Skin of body (tissue), 3 donors: ENCODE measurements at places on chromosomes 2 and 18. TPM values are rescaled to one million over a fixed set of nuclear protein-coding genes. Genes with fewer than 3 reads are reported as not detected.

GRCh38 chr2:203804070-203804469 is 63.5 kb upstream of the CTLA4 start:
- peak; percentile 43 for DNase-seq

TRIM43 gene
- 0.10 TPM for total RNA-seq

- no peak for DNase-seq
Measured at GRCh38 chr2:57022496-57022895, 838.7 kb downstream of the CCDC85A start.

- no peak for DNase-seq
Measured at GRCh38 chr2:233353101-233353768, 1.1 kb upstream of the DGKD start.

BMPR2 gene
- 37.9 TPM for total RNA-seq

DNA sequence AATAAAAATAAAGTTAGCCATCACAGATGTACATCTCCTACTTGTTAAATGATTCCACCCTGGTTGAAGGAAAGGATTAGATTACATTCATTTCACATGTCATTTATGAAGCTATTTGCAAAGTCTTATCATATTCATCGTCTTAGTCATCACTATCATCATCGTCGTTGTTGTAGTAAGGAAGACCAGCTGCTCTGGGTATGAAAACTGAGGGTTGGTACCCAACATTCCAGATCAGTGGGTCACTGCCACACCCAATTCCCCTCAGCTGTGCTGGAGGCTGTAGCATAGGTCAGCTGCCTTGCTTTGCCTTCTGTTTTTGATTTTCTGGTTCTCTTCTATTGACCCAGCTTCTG is 20.9 kb upstream of the CCBE1 start:
- no peak for DNase-seq

FSHR gene
- not detected for total RNA-seq

DNA sequence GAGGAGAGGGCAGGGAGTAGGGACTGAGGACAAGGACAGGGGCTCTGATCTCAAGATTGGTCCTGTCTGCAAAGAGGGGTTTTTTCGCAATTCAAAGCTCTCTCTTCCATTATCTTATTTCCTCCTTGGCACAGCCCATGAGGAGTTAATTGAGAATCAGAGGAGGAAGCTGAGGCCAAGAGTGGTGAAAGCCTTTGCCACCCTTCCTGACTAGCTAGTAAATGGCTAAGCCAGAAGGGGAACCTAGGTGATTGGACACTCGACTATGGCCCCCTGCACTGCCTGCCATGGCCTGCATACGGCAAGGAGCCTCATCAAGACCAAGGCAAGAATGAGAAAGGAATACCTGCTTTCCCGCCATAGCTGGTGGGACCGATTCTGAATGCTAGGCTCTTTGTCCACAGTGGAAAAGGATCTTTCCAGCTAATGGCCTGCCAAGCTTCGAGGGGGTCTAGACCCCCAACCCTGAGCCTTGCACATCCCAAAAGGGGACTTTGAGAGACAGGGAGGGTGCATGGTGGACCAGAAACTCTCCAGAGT is 237.9 kb downstream of the HAUS1 start:
- no peak for DNase-seq
